NCI-H2081 (cell line): ENCODE measurements at places on chromosomes 12 and 14.

DNA sequence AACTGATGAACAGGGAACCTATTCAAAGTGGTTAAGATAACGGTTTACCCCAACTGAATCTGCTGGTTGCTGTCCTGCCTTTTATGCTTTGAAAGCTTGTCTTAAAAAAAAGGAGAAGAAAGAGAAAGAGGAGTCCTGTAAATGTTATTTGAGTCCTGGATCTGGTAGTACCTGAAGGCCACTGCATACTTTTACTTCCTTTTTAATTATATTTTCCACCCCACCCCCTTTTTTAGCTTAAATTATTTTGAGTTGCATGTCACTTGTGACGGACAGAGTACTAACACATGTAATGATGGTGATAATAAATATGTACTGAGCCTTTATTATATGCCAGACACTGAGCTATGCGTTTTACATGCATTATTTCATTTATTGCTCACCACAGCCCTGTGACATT, 2.5 kb upstream of the AMIGO2 start:
- DNase-seq: no peak

GRCh38 chr14:61113561-61114225, 132.6 kb downstream of the SLC38A6 start:
- peak; percentile 9 for DNase-seq

DNA sequence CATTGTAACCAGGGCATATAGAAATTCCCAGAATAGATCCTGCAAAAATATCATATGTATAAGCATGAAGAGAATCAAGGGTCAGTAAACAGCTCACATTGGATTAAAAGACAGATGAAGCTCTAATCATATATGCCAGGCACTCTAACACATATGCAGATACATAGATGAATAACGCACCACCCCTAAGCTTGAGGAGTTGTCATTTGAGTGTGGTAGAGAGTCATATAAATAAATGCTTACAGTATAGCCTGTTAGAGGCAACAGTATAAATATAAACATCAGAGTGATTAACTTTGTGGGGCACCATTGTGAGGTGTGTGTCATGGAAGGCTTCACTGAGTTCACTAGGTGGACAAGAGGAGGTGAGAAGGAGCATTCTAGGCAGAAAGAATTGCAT, 346.7 kb upstream of the PRICKLE1 start:
- no peak for DNase-seq

DNA sequence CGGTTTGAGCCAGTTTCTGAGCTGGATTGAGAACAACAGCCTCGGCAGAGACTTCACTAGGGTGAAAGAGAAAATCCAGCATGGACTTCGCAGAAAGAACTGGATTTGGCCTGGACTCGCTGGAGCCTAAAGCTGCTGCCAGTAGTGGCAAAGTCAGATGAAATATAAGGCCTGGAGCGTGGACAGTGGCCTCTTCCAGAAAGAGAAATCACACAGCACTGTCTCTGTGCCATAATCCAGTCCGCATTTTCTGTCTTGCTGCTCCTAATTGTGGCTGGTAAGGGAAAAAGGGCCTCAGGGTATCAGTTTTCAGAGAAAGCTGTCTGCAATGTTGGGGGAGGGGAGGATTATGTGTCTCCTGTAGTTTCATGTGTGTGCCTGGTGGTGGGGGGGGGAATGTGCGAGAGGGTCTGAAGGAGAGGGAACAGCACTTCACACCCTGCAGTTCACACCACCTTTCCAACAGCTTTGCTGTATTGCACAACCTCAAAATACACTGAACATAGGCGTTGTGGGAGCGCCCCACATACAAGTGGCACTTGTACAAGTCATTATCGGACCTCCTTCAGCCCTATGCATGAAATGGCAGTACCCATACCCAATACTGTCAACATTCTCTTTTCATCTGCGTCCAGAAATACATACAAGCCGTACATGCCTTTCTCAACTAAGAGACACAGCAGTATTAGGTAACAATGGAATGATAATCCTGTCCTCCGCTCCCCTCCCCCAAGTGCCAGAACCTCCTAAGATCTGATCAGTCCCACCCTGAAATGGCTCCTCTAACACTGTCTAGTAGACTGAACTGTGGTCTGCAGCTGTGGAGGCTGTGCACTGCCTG, 107.5 kb upstream of the ATF7IP start:
- DNase-seq: peak; percentile 94

DNA sequence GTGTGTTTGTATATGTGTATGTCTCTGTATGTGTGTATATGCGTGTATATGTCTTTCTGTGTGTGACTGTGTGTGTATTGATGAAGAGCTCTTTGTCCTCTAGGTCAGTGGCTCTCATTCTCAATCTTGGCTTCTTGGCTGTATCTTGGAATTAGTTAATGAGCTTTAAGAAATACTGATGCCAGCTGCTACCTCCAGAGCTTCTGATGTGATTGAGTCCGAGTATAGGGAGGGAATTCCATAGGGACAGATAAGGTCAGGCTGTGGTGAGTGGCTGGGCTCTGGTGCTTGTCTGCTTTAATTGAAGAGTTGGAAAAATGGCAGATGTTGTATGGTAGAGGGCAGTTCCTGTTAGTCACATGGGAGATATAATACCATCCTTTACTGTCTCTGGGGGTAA, 140.1 kb downstream of the C12orf75 start:
- DNase-seq: no peak
